ENCODE measurements at places on chromosomes 12 and 14. TPM values are rescaled to one million over a fixed set of nuclear protein-coding genes. Genes with fewer than 3 reads are reported as not detected.

Gene SPATA7
- 8.8 TPM for total RNA-seq

Gene CGRRF1
- 15.1 TPM for total RNA-seq

Gene ACVRL1
- 35.1 TPM for total RNA-seq

Gene OTUB2
- total RNA-seq = 0.56 TPM

Gene ATL1
- total RNA-seq = 0.89 TPM

Gene KRT83
- not detected for total RNA-seq

Gene P2RX2
- not detected for total RNA-seq

Gene TTC6
- total RNA-seq = not detected

Gene SERPINA10
- not detected for total RNA-seq

Gene STYX
- 11.8 TPM for total RNA-seq

Gene SLC7A7
- 4.6 TPM for total RNA-seq

Gene CCDC177
- not detected for total RNA-seq

Gene GLS2
- 0.40 TPM for total RNA-seq

Gene KERA
- total RNA-seq = not detected

Gene KRT85
- total RNA-seq = not detected

Gene LRTM2
- not detected for total RNA-seq

Gene PIANP
- total RNA-seq = 0.35 TPM

Gene SLC6A12
- 0.86 TPM for total RNA-seq

Gene OR6C70
- total RNA-seq = not detected

Gene MYRFL
- 0.11 TPM for total RNA-seq

Gene ZC2HC1C
- 11.3 TPM for total RNA-seq

Gene GUCY2C
- total RNA-seq = not detected

Gene ARID4A
- 15.4 TPM for total RNA-seq

Gene TXNRD1
- total RNA-seq = 98.9 TPM

Gene MRPS35
- total RNA-seq = 56.4 TPM

Gene IL22
- total RNA-seq = not detected

Gene HELB
- 0.81 TPM for total RNA-seq

Gene TBK1
- total RNA-seq = 11.6 TPM

Gene TMEM63C
- total RNA-seq = 2.9 TPM
